IPS DF 6.9 (cell line): ENCODE measurements at places on chromosomes 16 and 17.

DNA sequence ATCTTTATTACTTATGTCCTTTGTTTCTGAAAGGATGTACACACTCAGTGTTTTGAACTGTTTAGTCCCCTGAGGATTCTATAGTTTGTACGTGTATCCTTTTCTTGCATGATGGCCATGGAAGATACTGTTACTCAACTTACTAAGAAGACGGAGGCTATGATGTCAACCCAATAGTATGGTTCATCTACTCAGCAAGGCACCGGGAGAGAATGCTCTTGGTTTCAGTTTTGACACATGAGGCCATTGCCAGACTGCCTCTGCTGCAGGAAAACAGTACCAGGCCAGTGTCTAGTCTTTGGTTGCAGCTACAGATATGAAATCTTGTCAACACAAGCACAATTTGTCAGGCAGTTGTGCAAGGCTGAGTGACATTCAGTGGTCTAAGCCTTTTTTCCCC, 134.5 kb downstream of the MRTFB start:
- DNase-seq, result no peak
- H3K36me3 ChIP-seq, result no peaks in the 10 kb centered on the region
- no peaks in the 10 kb centered on the region for H3K27me3 ChIP-seq
- no peaks in the 10 kb centered on the region for H3K4me1 ChIP-seq

- H3K4me1 ChIP-seq, result peaks cover 2% of the 10 kb centered on the region; the same call in 1 of the 2 replicates
- no peak overlapping the region for H3K27ac ChIP-seq
- H3K4me3 ChIP-seq, result no peak overlapping the region
- no peaks in the 10 kb centered on the region for H3K36me3 ChIP-seq
- no peak for DNase-seq
These were observed 38.4 kb downstream of the HNF1B start for GRCh38 chr17:37706446-37706845.

DNA sequence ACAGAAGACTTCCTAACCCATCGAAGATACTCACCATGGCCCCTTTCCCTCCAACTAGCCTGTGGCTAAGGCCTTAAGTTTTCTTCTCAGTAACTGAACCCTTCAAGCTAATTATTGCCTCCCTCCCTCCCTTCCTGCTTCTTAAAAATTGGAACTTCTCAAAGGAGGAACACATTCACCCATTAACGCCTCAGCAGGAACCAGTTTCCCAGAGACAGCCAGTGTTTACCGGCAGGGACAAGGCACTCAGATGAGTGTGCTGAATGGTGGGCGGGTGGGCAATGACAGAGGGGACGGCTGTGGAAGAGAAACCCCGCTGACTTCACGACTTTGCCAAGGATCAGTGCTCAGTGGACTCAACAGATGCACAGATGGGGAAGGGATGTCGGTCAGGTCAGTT, 20.3 kb downstream of the PITPNA start:
- no peaks in the 10 kb centered on the region for H3K4me1 ChIP-seq
- no peak overlapping the region for H3K4me3 ChIP-seq
- peaks cover 9% of the 10 kb centered on the region; the same call in 1 of the 2 replicates for H3K36me3 ChIP-seq
- no peaks in the 10 kb centered on the region for H3K27me3 ChIP-seq
- H3K27ac ChIP-seq, result no peak overlapping the region

GRCh38 chr17:66929591-66929990, 34.9 kb upstream of the CACNG4 start:
- no peaks in the 10 kb centered on the region for H3K4me1 ChIP-seq
- no peak for DNase-seq
- no peak overlapping the region for H3K4me3 ChIP-seq
- H3K27me3 ChIP-seq, result no peaks in the 10 kb centered on the region
- H3K27ac ChIP-seq, result no peak overlapping the region
- H3K36me3 ChIP-seq, result no peaks in the 10 kb centered on the region

DNA sequence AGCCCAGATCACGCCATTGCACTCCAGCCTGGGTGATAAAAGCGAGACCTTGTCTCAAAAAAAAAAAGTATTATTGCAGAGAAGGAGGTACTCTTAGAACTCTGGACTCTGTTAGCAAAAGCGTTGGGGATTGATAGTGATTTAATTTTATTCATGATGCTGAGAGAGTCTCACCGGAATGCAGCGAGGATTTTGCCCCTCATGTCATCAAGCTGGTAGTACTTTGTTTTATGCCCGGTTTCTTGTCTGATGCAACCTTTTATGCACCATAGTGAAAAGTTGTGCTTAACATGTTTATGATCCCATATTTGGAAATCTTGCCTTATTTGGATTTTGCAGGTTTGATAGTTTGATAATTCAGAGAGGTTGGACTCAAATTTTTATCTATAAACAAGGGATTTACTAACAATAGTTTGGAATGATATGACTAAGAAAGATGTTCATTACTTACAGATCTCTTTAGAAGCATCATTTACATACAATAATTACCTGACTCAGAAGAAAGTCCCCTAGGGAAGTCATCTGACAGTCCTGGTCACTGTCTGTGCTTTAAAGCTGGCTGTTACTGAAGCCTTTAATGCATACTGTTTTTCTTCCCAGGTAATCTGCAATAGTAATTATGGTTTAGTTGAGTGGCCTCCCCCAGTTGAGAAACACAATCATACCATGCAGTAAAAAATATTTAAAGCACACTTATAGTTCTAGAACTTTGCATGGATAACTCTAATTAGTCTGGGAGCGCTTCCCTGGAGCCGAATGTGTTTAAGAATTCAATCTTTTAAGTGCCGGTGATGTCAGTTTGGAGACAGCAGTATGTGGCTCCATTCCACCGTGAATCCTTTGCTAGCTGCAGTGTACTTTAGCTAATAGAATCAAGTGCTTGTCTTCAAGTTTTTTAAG, 120.9 kb downstream of the PRKCA start:
- H3K4me3 ChIP-seq, result no peak overlapping the region
- no peak overlapping the region for H3K27ac ChIP-seq
- no peaks in the 10 kb centered on the region for H3K36me3 ChIP-seq
- no peaks in the 10 kb centered on the region for H3K27me3 ChIP-seq

GRCh38 chr16:10957771-10958482, 13.6 kb downstream of the CLEC16A start:
- no peaks in the 10 kb centered on the region for H3K36me3 ChIP-seq
- no peaks in the 10 kb centered on the region for H3K27me3 ChIP-seq
- no peaks in the 10 kb centered on the region for H3K4me1 ChIP-seq
- H3K27ac ChIP-seq, result no peak overlapping the region
- no peak for DNase-seq

DNA sequence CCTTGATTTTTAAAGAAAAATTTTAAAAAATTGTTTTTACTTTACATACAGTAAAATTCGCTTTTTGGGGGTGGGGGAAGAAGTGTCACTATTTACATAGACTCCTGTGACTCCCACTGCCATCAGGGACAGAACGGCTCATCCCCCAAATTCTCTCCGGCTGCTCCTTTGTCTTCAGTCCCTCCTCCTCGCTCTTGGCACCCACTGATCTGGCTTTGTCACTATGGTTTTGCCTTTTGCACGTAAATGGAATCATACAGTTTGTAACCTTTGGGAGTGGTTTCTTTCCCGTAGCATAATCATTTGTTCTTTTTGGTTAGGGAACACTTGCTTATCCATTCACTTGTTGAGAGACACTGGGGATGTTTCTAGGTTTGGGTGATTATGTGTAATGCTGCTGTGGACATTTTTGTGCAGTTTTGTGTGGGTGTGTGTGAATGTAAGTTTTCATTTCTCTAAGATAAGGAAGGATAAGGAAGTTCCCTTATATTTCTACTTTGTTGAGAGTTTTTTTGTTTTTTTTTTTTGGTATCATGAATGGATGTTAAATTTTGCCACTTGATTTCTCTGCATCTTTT, 27.4 kb downstream of the RAB11FIP4 start:
- H3K27me3 ChIP-seq, result no peaks in the 10 kb centered on the region
- peaks cover 2% of the 10 kb centered on the region for H3K4me1 ChIP-seq
- DNase-seq, result no peak
- H3K36me3 ChIP-seq, result no peaks in the 10 kb centered on the region
- no peak overlapping the region for H3K27ac ChIP-seq

- H3K4me1 ChIP-seq, result 0 out of 2 replicates have a peak, but pooled peaks cover 2% of the 10 kb centered on the region
- H3K27me3 ChIP-seq, result no peaks in the 10 kb centered on the region
- no peak for DNase-seq
These were observed 60.0 kb downstream of the RGS9 start for GRCh38 chr17:65197201-65197600.

DNA sequence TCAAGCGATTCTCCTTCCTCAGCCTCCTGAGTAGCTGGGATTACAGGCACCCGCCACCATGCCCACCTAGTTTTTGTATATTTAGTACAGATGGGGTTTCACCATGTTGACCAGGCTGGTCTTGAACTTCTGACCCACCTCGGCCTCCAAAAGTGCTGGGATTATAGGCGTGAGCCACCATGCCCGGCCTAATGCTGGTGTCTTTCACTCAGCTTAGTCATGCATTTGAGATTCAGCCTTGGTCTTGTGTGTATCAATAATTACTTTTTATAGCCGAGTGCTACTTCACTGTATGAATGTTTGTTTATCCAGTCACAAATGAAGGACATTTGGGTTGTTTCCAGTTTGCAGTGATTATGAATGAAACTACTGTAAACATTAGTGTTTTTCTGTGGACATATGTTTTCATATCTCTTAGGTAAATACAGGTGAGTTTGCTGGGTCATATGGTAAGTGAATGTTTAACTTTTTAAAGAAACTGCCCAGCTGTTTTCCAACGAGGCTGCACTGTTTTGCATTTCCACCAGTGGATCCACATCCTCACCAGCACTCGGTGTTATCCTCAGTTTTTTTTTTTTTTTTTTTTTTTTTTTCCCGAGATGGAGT, 11.0 kb upstream of the PLCG2 start:
- no peak overlapping the region for H3K27ac ChIP-seq
- no peaks in the 10 kb centered on the region for H3K36me3 ChIP-seq
- H3K4me3 ChIP-seq, result no peak overlapping the region
- H3K27me3 ChIP-seq, result no peaks in the 10 kb centered on the region
- no peaks in the 10 kb centered on the region for H3K4me1 ChIP-seq

DNA sequence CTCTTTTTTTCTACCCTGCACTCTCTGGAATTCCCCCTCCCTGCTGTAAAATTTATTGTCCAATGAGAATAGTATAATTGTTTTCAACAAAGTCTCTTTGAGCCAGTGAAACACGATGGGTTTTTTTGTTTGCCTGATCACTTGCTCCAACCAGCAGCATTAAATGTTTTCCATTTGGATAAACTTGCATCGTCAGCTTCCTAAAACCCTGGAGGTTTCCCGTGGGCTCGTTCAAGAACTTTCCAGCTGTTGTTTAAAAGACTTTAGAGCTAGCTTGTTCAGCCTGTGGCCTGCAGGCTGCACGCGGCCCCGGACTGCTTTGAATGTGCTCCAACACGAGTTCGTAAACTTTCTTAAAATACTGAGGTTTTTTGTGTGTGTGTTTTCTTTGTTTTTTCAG, 14.9 kb downstream of the NAGPA start:
- H3K36me3 ChIP-seq, result no peaks in the 10 kb centered on the region
- no peak overlapping the region for H3K4me3 ChIP-seq
- no peak overlapping the region for H3K27ac ChIP-seq
- no peaks in the 10 kb centered on the region for H3K4me1 ChIP-seq
